ENCODE measurements at places on chromosomes 1 and 21. TPM values are rescaled to one million over a fixed set of nuclear protein-coding genes. Genes with fewer than 3 reads are reported as not detected.

DNA sequence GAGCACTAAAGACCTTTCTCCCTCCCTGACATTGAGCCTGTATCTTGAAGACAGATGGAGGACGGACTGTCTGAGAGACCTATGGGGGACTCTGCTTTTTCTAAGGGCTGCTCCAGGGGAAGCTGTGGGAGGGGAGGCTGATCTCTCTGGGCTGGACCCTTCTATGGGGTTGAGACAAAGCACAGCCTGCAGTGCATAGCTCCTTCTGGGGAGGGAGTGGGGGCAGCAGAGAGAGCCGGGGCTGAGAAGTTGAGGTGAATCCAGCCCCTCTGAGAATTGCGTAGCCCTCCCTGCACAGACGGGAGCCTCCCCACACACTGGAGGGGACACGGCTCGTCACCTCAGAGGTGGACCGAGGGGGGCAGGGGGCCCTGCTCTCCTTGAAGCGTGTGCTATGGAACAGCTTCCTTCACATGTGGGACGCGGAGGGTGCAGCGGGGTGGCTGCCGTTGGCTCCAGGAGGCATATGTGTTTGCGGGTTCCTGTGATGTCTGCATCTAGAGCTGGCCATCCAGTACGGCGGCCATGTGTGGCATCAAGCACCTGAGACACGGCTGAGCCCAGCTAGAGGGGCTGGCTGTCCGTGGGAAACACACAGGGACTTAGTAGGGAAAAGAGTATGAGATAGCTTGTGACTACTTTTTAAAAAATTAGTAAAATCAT lies 299.1 kb downstream of the CAMTA1 start:
- DNase-seq, result peak; percentile 47

DNA sequence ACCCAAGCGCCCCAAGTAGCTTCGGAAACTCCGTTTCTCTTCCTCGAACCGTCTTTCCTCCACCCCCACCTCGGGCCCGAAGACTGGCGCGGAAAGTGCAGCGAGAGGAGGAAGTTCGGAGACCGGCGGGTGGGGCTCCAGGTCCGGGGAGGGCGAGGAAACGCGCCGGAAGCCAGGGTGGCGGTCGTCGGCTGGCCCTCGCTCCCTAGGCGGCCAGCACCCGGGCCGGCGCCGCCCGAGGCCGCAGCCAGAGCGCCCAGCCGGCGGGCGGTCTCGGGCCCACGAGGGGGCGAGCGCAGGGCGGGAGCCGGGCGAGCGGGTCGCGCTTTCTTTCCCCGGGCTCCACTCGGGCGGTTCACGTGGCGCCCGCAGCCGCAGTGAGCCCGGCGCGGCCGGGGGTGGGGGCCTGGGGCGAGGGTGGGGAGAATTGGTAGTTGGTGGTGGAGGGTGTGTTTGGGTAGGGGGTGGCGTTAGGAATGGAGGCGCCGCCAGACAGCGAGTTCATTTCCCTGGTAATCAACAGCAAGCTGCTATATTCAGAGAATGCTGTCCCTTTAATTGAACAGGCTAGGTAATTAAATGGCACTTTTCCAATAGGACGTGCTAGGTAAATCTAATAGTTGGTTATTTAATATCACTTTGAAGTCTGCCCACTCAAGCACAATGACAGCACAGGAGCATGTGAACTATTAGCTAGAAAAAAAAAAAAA lies 6.7 kb downstream of the LMO4 start:
- DNase-seq, result peak; percentile 52

DNA sequence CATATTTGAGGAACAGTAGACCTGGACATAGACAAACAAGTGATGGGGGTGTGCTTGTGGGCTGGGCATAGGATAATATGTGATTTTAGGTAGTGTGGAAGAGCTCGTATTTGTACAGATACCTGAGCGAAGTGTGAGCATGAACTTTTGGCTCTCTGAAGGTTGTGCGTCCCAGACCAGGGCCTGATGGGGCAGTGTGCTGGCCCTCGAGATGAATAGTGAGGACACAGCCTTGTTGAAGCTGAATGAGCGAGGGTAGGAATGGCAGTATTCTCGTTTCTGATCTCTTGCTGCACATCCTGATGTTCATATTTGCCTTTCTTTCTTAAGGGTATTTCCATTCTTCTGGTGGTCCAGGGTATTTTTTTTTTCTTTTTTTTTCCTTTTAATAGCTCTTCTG lies 41.5 kb downstream of the USP25 start:
- no peak for DNase-seq

DNA sequence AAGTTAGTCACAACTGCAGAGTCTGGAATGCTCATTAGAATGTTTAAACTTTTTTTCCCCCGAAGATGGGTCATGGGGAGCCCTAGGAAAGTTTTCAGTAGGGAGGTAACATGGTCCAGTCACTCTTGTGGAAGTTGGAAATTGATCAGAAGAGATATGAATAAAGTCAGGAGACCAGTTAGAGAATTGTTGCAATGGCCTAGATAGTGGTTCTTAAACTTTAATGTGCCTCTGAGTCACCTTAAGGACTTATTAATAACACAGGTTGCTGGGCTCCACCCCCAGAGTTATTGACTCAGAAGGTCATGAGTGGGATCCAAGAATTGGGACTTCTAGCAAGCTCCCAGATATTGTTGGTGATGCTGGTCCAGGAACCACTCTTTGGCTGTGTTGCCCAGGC lies 3.2 kb upstream of the TFAP2E start:
- DNase-seq, result no peak

- no peak for DNase-seq
Observed at GRCh38 chr1:58500043-58500442, 46.5 kb downstream of the OMA1 start.

FMN2 gene
- 0.61 TPM for total RNA-seq

CLCA4 gene
- not detected for total RNA-seq
